GM23248 (cell line): ENCODE measurements at places on chromosomes 4 and X.
A peak's percentile ranks its signal among the peaks of the same experiment; 100 is the strongest.

DNA sequence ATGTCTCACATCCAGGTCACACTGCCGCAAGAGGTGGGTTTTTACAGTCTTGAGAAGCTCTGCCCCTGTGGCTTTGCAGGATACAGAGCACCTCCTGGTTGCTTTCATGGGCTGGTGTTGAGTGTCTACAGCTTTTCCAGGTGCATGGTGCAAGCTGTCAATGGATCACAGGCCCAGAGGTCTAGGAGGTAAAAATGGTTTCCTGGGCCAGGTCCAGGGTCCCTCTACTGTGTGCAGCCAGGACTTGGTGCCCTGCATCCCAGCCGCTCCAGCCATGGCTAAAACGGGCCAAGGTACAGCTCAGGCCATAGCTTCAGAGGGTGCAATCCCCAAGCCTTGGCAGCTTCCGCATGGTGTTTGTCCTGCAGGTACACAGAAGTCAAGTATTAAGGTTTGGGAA is 434.1 kb upstream of the GALNT7 start:
- no peak for DNase-seq

- no peak for DNase-seq
These were observed 66.9 kb downstream of the ARHGEF9 start for GRCh38 chrX:63718010-63718694.

DNA sequence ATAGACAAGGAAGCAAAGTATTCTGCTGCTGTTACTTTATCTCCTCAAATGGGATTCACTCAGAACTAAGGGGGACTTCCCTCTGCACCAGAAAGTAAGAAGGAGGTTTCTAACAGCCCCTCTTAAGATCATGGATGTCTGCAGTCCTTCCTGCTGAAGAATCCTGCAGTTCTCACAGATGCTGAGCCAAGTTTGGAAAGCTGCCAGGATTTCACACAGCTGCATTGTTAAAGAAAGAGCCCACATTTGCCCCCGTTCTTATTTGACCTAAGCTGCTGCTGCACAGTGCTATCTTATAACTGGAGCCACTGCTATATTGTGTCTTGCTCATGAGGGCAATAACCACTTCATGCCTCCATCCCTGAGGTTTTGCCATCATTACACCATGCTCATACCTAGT is 81.1 kb downstream of the FAAH2 start:
- peak; percentile 1 for DNase-seq

DNA sequence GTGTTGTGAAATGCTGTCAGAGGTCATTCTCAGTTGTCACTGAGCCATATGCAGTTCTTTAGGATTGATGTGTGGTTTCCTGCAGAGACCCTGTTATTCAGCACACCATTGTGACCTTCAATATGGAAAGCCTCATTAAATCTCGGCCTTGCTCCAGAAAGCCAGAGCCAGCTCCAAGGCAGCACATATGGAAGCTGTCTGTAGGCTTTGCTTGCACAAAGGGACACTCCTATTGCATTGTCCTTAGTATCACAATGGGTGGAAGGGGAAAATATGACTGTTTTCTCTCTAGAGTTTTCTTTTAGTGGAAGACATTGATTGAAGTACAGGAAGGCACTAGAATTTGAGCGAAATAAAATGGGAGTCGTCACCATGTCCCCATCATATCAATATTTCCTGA is 179.0 kb downstream of the CEP135 start:
- DNase-seq, result no peak

- no peak for DNase-seq
These were observed 24.3 kb upstream of the CBLL2 start for GRCh38 chrX:22248401-22248800.

DNA sequence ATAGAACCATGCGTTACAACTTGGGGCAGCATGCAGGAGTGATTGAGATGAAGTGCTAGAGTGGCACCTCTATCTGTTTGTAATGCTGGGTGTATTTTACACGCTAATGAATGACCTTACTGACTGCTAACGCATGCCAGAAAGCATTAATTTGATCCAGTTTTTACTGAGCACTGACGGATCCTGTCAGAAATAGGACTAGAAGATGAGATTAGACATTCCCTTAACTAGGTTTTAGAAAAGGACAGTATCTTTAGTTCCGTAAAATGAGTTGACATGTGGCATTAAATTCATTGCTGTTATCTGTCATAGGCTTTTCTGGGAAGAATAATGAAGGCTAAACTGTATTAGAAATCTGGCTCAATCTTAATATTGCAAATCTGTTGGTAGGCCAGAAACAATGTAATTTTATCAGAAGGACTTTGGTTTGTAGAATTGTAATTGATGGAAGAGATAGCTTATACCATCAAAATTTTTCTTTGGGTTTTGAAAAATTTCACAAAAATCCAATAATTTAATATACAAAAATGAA is 140.4 kb upstream of the WDFY3 start:
- no peak for DNase-seq

DNA sequence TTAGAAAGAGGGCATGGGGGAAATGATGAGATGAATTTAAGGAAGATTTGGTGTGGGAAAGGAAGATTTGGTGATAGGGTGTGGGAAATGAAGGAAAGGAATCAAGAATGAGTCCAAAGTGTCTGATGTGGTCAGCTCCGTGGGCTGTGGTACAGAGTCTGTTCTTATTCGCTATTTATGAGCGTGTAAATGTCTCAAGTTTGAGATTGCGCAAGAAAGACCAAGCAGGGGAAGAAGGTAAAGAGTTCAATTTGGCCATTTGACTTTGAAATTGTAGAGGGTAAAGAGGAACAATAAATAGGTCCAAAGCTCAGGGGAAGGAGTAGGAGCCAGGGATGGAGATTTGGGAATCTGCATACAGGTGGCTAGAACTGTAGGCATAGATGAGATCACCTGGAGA is 11.3 kb upstream of the SMS start:
- no peak for DNase-seq

DNA sequence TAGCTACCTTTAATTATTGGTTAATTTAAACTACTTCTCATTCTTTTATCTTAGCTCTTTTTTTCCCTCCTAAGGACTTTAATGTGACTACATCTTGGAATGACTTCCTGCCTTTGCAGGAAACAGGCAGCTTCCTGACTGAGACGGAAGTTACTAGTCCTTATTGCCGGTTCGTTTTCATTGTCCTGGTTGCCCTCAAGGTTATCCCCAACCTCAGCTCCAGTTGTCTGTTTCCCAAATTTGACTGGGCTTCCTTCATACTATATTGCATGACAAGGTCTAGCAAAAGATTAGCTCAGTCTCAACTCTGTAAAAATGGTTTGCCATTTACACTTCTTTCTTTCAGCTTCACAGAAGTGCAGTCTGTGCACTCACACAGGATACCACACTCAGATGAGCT is 109.9 kb upstream of the DDX53 start:
- DNase-seq, result no peak

DNA sequence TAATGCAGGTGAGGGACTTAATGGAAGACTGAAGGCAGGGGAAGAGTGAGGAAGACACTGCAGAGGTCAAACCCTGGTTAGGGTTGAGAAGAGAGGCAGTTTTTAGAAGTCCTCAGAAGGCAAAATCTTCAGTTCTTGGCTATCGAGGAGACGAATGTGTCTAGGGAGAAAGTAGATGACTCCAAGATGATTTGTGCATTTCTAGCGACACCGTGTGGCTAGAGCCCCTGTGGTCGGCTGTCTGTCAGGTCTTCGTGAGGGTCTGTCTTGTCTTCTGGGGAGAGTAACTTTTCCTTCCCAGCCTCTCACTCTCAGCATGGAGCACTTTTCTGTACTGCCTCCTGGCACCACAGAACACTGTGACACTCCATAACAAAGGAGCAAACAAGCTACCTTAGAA is 458.1 kb downstream of the STIM2 start:
- peak; percentile 52 for DNase-seq

- DNase-seq, result no peak
These were observed 15.8 kb downstream of the BRCC3 start for GRCh38 chrX:155086961-155087735.

- DNase-seq, result peak; percentile 6
These were observed 473.0 kb downstream of the SPRY1 start for GRCh38 chr4:123869286-123870215.

DNA sequence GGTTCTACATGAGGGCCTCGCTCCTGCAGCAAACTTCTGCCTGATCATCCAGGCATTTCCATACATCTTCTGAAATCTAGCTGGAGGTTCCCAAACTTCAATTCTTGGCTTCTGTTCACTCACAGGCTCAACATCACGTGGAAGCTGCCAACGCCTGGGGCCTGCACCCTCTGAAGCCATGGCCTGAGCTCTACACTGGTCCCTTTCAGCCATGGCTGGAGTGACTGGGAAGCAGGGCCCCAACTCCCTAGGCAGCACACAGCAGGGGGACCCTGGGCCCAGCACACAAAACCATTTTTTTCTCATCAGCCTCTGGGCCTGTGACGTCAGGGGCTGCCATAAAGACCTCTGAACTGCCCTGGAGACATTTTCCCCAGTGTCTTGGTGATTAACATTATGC is 542.7 kb downstream of the TLL1 start:
- DNase-seq, result no peak

DNA sequence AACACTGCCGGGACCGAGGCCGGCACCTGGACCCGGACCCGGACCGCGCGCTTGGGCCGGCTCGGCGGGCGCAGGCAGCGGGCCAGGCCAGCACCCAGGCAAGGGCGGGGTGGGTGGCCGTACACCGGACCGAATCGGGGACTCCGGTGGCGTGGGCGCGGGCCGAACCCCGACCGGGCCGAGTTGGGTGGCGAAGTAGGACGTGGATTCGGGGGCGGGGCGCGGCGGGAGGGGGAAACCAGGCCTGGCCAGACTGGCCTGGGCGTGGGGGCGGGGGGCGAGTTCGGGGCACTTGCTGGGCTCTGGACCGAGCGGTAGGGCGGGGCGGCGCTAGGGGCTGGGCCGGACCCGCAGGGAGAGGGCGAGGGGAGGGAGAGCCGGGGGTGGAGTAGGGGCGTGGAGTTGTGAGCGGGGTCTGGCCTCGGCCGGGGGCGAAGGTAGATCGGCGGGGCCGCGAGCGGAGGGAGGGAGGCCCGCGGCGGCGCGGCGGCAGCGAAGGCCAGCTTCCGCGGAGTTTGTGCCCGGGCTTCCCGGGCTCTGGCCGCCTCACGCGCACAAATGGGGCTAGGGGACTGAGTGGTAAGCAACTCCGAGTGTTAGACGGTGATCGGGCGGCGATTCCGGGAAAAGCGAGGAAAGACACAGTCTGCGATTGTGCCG is 1.8 kb upstream of the BCORL1 start:
- peak; percentile 35 for DNase-seq

- peak; percentile 4 for DNase-seq
These were observed 182.7 kb downstream of the PABPC4L start for GRCh38 chr4:134018846-134019245.

DNA sequence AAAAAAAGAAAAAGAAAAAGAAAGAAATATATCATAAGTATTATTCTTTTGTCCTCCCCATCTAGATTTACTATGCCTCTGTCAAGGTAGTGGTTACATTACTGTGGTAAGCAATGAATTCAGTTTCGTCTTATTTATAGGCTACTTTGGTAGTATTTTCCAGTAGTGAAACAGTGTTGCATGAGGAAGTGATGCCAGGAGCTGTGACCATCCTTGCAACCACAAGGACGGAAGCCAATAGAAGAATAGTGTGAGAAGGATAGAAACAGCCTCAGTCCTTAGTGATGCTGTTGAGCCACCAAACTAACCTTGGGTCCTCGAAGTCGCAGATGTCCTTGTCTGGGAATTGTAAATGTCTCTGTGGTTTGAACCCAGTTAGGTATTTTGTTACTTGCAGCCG is 328.5 kb downstream of the PPP3CA start:
- no peak for DNase-seq

- no peak for DNase-seq
These were observed 50.7 kb downstream of the SCD5 start for GRCh38 chr4:82747686-82748575.

GRCh38 chr4:7546809-7547367 is 112.2 kb upstream of the PSAPL1 start:
- peak; percentile 41 for DNase-seq

DNA sequence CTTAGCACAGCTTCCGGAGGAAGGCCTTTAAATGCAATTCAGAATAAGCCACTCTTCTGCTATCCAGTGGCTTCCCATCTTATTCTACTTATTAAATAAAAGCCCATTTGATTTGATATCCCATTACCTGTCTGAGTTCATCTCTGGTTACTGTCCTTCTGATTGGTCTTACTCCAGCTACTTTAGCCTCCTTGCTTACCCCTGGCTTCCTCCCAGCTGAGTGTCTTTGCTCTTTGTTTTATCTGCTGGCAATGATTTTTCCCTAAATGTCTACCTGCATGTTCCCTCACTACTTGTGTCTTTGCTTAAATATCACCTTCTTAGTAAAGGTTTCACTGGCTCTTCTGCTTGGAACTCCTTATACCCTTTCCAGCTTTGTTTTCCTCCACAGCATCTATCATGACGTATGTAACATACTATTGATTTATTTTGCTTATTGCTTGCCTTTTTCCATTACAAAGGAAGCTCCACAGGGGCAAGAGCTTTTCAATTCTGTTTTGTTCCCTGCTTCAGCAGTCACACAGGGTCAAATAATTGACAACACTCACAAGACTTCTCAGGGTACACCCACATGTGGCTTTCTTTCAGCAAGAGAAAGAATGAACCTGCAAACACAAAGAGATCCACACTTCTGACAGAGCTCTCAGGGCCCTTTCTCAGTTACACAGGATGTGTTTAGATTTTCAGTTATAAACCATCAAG is 63.8 kb downstream of the TBC1D19 start:
- no peak for DNase-seq

GRCh38 chr4:6109842-6110560 is 90.3 kb downstream of the JAKMIP1 start:
- DNase-seq, result no peak

GRCh38 chr4:186666750-186667149 is 56.9 kb downstream of the FAT1 start:
- no peak for DNase-seq

GRCh38 chrX:12970691-12971202 is 4.2 kb upstream of the TMSB4X start:
- DNase-seq, result peak; percentile 73

- DNase-seq, result peak; percentile 73
These were observed 654 bp upstream of the DDIT4L start for GRCh38 chr4:100190643-100191600.

DNA sequence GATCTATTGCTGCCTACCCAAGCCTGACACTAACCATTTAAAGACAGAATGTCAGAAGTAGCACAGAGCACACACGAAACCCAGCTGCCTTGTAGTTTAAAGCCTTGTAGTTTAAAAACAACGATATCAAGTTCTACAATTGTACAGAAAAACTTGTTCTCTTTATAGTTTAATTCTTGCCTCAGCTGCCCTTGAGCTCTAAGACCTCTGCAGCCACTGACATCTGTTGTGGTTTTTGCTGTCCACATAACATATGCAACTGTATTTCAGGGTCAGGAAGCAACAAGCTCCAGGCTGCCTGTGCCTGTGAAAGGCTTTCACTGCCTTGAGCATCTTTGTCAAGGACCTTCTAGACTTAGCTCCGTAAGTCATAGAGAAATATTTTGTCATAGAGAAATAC is 227.2 kb downstream of the SPCS3 start:
- peak; percentile 14 for DNase-seq

- peak; percentile 34 for DNase-seq
These were observed 7.8 kb downstream of the FLNA start for GRCh38 chrX:154366666-154367055.

- DNase-seq, result peak; percentile 56
These were observed 43.3 kb downstream of the LNX1 start for GRCh38 chr4:53547983-53548382.

GRCh38 chr4:88413801-88414200 is 35.1 kb downstream of the HERC6 start:
- no peak for DNase-seq

GRCh38 chr4:169199184-169199583 is 71.6 kb downstream of the SH3RF1 start:
- DNase-seq, result no peak
